NCI-H1105 treated with DMSO at 0.1 percent for 48 hours (cell line): ENCODE measurements at places on chromosomes 6 and 20.

DNA sequence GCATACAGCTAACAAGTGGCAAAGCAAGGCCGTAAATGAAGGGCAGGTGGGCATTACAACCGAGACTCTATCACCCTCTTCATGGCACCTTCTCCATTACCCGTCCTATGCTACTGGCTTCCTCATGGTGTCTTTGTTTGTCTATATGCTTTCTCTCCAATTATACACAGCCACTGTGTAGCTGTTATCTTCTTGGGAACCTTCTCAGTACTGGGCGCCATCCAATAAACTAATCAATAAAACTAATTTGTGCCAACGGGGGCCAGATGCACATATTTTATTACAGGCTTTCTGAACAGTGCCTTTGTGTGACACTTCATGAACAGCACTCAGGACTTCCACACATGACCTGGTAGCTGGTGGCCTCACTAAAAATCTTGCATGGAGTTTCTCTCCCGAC lies 149.8 kb upstream of the PCSK2 start:
- peak; percentile 76 for DNase-seq

- no peak for DNase-seq
These were observed 221.8 kb downstream of the KIF16B start for GRCh38 chr20:16351415-16351814.

DNA sequence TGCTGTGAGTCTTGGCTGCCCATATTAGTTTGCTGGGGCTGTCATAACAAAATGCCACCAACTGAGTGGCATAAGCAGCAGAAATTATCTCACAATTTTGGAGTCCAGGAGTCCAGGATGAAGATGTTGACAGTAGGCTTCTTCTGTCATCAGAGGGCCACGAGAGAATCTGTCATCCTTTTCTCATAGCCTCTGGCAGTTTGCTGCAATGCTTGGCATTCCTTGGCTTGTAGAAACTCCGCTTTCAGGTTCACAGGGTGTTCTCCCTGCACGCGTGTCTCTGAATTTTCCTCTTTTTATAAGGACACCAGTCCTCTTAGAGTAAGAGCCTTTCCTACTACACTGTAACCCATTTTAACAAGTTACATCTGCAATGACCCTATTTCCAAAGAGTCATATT lies 838.4 kb downstream of the TFAP2A start:
- no peak for DNase-seq

DNA sequence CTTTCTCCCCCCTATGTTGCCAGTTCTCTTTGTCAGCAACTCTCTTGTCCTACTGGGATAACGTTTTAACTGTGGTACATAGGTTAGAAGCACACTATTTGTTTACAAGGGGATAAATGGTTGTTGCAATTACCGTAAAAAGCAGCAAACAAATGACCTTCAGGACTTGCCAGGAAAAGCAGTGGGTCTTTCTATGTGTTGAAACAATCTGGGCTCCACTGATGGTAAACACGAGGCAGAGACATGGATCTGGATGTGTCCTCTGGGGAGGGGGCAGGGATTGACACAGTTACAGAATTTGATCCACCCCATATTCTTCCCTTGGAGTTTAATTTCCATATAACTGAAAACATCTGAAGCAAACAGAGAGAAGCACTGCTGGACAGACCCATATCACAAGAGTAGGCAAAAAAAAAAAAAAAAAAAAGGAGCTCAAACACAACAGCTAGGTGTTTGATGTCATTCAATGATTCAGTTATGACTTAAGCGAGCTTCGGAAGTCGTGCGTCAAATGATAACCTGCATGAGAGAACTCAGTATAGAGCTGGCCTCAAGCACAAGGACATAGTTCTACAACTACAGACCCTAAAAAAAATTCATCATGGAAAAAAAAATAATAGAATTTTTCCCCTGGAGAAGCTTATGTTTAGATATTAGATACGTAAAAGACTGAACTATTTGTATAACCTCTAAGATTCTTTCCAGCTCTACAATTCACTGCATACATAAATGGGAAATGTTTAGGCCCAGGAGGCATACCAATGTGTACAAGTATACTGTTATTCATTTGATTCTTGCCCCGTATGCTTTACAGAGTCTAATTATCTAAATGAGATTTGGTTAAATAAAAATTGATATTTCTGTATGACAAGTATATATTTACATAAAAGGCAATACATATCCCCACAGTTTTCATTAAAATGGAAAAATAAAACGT lies 127.7 kb downstream of the ALDH8A1 start:
- DNase-seq: no peak

DNA sequence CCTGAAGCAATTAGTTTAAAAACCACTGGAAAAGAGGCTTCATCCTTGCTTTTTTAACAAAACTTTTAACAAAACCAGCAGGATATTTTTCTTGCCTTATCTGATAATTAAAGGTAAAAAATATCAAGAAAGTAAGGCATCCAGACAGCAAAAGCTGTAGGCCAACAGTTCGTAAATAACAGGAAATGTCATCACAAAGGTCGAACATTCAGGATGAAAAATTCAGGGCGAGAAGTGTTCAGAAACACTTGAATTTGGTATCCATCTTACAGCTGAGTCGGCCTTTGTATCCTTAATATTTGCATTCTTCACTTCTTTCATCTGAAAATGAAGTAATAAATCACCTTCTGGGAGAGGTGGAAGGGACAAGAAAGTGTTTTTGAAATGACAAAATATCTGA lies 8.2 kb upstream of the FILIP1 start:
- DNase-seq: no peak

DNA sequence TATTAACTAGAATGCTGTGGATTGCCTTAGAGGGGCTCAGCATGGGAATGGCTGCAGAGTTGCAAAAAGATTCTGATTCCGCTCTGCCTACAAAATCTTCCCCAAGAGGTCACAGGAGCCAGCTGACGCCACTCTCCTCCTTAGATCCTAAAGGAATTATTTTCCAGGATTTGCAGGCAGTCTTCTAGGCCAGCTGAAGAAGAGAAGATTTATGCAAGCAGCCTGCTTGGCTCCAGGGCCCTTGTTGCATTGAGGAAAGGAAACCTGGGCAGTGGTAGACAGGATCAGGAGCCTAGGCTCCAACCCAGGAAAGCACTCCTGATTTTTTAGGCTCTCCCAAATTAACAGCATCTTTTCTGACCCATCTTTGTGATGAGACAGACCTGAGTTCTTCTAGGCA lies 245.8 kb downstream of the PKHD1 start:
- no peak for DNase-seq

- DNase-seq: peak; percentile 31
These were observed 6.1 kb upstream of the HSPA1B start for GRCh38 chr6:31821301-31822035.

GRCh38 chr20:31256959-31257358 lies 505 bp upstream of the DEFB115 start:
- no peak for DNase-seq

GRCh38 chr20:24805456-24806238 lies 143.4 kb upstream of the CST7 start:
- DNase-seq: no peak

- DNase-seq: no peak
These were observed 168.5 kb upstream of the ID4 start for GRCh38 chr6:19668710-19669109.

DNA sequence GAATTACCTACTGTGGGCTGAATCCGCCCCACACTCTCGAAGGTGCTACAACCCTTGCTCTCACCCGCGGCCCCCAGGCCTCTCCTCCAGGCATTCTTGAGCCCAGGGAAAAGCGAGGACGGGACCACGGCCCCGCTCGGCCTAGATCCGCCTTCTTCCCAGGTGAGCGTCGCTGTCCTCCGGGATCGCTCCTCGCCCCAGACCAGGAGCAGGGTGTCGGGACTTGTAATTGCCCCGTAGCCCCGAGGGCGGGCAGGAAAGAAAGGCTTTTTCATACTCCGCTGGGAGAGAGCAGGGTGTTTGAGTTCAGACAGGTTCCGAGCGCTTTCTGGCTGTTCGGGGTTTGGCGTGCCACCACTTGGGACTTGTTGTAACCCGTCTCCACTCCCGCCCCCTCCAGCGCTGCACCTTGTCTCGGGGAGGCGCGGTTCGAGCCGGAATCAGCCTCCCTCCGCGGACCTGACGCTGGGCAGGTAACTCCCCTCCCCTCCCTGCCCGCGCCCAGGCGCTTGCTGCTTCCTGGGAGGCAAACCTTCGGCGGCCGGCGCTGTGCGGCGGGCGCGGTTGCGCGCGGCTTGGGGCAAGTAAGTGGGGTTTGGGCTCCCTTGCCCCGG lies at the start of gene FAM83B:
Gene FAM83B (plus strand): TSS at position 529 of the 614 bp plus-strand sequence. CDS start 23,476 bp downstream, outside the sequence.
- peak; percentile 60 for DNase-seq

DNA sequence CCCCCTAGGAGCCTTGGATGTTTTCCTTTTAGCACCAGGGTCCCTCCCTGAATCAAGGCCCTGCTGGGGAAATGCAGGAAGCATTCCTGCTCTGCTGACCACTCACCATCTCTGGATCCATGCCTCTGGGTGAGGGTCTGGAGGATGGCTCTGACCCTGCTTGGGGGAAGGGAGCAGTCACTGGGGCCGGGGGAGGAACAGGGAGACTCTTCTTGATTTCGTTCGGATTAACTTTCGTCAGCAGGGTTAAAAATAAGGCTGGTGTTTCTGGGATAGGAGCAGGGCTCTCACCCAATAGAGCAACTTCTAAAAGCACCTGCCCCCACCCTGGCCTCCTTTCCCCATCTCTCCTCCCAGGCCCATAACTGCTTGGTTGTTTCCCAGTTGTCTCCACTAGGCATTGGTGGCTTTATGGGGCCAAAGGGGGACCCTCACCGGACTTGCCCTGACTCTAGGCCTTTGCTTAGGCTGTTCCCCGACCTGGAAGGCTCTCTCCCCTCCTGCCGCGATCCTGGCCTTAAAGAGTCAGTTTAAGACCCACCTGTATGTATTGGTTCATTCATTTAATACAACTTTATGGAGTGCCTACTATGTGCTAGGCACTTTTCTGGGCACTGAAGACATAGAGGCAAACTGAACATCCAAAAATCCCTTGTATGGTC lies 63.0 kb downstream of the JPH2 start:
- no peak for DNase-seq

GRCh38 chr20:21161926-21162325 lies 36.0 kb downstream of the KIZ start:
- no peak for DNase-seq
